ENCODE measurements at places on chromosomes 4 and X.

DNA sequence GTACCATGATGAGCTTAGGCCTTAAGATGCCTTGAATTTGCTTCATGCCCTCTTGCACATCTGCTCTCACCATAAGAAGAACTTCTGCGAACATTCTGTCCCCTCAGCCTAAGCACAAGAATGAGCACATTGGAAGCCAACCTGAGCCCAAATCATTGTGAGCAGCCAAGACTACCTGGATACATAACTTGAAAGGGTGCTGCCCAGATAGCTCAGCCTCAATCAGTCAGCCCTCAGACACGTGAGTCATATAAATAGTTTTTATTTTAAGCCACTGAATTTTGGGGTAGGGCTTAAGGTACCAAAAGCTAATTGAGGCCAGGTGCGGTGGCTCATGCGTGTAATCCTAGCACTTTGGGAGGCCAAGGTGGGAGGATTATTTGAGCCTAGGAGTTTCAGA, 27.5 kb upstream of the BBS12 start:
- DNase-seq: no peak

DNA sequence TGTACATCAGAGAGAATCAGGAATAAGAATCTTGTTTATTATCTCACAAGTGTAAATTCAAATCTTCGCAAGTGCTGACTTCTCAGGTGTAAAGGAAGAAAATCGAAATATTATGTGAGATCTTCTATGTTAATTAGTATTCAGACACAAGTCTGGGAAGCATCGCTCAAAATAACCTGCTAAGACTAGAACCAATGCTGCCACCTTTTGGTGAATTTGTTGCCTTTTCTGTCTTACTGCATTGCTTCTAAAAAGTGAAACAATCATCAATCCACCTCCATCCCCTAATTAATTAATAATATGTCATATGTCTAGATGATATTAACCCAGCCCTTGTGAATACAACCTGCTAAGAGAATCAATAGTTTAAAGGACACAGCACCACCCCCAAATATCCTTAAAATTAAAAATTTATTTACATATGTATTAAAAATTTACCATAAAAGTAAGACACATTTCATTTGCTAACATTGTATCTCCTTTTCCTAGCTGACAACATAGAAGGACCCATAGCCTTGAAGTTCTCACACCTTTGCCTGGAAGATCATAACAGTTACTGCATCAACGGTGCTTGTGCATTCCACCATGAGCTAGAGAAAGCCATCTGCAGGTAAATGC, 3.5 kb downstream of the EPGN start:
- peak; percentile 13 for DNase-seq

DNA sequence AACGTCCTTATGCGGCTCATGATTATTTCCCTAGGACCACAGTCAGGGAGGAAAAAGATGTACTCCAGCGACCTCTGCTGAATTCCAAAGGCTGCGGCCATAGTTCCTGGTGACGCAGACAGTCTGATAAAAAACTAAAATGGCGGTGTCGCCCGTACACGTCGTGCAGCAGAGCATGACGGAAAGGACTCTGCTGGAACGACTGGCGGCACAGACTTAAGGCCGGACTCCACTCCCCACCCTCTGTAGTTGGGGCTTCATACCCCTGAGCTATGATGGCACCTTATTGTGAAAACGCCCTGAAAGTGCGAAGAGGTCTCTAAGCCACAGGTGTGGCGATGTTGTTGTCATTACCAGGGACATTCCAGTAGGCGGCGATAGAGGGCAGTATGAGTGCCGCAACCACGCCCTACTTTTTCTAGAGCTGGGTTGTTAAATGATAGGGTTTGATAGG, 90.0 kb upstream of the EDA2R start:
- peak; percentile 27 for DNase-seq

DNA sequence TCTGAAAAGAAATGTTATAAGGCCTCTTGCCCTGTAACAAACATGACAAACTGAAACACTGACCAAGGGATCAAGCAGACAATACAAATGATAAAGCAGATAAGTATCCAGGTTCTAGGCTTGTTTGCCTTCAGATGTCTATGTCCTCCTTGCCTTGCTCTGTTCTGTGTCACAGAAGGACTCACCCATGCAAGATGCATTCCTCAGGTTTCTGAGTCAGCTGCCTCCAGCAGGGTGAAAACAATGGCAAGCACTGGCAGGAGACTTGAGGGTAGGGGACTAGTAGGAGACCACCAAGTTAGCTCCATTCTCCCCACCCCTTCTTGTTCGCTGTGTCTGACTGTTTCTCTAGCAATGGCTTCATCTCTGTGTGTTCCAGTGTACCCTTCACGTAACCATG, 76.6 kb upstream of the CXXC4 start:
- no peak for DNase-seq

- DNase-seq: no peak
These were observed 34.2 kb downstream of the IDS start for GRCh38 chrX:149470955-149471354.

DNA sequence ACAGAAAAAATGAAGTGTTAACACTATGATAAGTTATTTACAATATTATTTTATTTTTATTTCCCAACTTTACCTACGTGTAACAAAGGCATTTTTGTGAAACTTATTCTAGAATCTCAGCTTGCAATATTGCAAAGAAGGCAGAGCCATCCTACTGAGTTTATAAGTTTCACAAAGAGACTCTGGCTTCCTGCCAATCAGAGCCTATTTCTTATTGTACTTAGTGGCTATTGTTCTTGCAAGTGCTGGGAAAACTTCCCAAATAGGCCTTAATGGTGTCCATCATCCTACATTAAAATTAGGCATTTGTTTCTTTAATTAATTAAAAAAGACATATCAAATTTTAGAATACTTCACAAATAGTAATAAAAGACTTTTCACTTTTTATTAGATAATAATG, 233.2 kb downstream of the EPHA5 start:
- no peak for DNase-seq

DNA sequence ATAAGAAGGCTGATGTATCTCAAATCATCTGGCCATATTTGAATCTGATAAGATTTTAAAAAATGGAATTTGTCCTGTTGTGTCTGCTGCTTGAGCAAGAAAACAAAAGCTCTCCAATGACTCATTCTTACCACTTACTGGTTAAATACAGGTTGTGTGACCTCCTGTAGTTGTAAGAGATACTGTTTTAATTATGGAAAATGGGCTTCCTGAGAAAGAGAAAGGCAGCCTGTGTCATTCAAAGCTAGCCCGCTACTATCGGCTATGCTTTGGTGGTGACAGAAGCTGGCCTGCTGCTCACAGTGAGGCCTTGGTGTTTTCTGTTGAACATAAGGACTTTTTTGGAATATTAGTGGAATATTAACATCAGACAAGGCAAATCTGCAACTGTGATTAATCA, 1722.1 kb upstream of the PCDH10 start:
- no peak for DNase-seq

DNA sequence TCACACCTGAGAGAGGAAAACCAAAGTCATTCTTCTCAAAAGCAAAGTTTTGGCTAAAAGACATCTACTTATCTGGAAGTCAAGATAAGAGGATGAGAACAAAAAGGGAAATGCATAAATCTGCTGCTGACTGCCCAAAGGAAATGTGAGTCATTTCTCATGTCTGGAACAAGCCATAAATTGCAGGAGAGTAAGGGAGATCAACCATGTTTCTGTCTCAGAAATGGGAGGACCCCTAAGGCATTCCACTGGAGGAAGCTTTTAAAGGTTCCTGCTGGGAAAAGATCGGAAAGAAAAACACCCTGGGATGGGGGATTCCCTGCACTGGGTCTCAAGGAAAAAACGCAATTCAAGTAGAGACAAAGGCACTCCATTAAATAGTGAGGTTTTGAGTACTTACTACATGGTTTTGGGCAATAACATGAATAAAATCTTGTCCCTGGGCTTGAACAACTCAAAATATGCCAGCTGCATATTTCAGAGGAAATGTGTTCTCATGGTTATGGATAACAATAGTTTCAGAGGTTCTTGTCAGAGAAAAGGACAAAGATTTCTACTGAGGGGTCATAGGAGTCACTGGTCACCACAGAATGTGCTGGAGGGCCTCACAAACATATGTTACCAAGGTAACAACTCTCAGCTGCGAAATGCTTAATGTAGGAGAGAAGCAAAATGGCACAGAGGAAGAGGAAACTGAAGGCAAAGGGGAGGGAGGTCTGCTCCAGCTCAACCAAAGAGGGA, 19.3 kb downstream of the GPR143 start:
- DNase-seq: no peak

DNA sequence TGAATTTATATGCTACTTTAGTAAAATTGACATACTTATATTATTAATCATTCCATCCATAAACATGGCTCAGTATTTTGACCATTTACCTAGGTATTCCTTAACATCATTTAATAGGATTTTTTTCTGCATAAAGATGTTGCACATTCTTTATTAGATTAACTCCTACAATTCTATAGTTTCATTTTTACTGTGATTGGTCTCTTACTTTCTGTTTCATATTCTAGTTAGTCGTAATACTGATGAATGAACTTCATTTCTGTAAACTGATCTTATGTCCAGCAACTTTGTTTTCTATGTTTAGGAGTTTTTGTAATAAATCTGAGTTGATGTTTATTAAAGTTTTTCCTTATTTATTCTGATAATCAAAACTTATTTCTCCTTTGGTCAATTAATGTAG, 278.2 kb upstream of the CXXC4 start:
- no peak for DNase-seq

- DNase-seq: peak; percentile 58
These were observed 14.7 kb downstream of the SORCS2 start for GRCh38 chr4:7206911-7207567.

- no peak for DNase-seq
These were observed 80.5 kb upstream of the HELT start for GRCh38 chr4:184937745-184938144.

DNA sequence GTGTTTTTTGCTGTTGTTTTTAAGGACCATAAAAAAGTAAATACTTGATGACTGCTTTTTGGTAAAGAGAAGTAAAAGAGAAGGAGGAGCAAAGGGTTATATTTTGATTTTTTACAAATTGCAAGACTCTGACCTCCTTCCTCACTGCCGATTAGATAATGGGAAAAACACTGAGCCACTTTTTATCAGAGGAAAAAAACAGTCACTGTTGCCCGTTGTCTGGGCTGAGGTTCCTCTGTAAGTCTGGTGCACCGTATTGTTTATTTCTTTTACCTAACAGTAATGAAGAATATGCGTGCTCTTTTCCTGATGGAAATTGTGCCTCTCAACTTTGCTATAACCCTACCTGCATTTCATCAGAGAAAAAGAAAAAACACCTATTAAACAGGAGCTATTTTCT, 178.7 kb upstream of the EMCN start:
- DNase-seq: no peak

- no peak for DNase-seq
These were observed 31.2 kb upstream of the MCF2 start for GRCh38 chrX:139739138-139739537.

- DNase-seq: no peak
These were observed 115.9 kb downstream of the CPZ start for GRCh38 chr4:8708401-8709021.

DNA sequence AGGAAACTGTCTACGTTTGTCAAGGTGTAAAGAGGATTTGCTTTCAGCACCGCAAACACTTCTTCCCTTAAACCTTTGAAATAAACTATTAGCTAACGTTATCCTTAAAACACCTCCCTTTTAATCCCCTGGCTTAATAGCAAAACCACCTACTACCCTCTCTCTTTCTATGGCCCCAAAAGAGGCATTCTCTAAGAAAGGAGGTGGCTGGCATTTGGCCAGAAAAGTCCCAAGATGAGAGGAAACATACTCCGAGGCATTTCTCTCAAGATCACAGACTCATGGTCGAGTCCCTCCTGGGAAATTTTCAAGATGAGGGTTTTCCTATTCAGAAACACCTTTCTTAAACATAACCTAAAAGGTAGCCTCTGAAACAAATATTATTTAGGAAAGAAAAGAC, 60.6 kb upstream of the VCX3B start:
- DNase-seq: no peak

DNA sequence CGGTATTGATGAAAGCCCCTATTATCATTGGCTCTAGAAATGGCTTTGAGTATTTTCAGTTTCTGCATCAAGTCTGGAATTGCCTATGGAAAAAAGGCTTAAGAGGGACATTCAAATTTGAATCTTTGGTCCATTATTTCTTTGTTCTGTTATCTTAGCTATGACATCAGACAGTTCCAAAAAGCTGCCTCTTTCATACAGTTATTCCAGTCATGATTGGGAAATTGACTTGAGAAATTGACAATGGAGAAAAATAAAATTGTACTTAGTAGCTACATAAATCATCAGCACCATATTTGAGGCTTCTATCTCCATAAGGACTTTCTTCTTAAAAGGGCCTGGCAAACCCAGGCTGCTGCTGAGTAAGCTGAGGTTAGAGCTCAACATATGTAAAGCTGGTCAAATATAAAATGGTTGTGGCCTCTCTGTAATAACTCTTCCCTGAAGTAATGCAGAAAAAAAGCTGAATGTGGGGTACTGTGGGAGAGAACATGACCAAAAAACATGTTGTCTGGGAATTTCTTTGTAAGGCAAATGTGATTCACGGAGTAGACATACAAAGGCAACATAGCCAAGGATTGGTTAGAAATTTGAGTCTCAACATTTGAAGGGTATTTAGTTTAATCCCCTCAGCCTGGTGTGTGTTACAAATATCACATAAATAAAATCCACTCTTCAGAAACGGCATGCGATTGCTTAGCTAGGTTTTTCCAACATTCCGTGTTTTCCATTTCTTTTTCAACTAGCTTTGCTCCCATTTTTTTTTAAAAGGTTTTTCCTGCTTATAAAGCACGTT, 100.9 kb downstream of the LNX1 start:
- DNase-seq: peak; percentile 33

GRCh38 chr4:176313596-176314336, 6.0 kb upstream of the SPCS3 start:
- no peak for DNase-seq

Measured in AG04450 (cell line).